SJCRH30 (cell line): ENCODE measurements at places on chromosomes 5 and 9.

GRCh38 chr9:35110327-35110761 lies 5.3 kb downstream of the ATOSB start:
- peak; percentile 31 for DNase-seq

DNA sequence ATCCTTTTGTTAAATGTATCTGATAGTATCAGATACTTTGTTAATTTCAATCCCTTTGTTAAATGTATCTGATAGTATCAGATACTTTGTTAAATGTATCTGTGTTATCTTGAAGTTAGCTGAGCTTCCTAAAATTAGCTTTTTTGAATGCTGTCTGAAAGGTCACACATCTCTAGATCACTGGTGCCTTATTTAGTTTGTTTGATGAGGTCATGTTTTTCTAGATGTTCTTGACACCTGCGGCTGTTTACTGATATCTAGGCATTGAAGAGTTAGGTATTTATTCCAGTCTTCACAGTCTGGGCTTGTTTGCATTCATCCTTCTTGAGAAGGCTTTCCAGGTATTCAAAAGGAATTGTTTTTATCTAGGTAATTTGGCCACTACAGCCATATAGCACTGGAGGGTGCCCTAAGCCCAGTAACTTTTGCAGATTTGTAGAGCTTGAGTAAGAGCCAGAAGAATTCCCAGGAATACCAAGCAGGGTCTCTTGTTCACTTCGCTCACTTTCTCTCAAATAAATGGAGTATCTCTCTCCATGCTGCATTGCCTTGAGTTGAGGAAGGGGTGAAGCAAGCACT lies 435.4 kb upstream of the GRAMD2B start:
- no peak for DNase-seq

DNA sequence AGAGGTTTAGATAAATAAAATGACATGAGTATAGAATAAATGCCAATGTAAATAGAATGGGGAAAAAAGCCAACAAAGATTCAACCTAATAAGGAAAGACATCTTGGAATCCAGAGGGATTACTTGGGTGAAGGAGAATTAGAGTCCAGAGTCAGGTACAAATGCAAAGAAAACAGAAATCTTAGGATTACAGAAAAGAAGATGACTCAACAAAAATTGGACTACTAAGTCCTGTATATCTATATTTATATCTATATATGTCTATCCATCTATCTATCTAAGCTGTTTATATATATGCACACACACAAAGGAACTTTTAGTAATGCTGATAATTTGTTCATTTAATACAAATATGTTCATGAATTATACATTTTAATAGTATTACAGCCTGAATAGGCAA lies 27.6 kb downstream of the FAM174A start:
- no peak for DNase-seq

GRCh38 chr5:37552770-37553719 lies 173.9 kb downstream of the WDR70 start:
- no peak for DNase-seq

- DNase-seq: no peak
These were observed 33.0 kb downstream of the SLC12A7 start for GRCh38 chr5:1078851-1079250.

DNA sequence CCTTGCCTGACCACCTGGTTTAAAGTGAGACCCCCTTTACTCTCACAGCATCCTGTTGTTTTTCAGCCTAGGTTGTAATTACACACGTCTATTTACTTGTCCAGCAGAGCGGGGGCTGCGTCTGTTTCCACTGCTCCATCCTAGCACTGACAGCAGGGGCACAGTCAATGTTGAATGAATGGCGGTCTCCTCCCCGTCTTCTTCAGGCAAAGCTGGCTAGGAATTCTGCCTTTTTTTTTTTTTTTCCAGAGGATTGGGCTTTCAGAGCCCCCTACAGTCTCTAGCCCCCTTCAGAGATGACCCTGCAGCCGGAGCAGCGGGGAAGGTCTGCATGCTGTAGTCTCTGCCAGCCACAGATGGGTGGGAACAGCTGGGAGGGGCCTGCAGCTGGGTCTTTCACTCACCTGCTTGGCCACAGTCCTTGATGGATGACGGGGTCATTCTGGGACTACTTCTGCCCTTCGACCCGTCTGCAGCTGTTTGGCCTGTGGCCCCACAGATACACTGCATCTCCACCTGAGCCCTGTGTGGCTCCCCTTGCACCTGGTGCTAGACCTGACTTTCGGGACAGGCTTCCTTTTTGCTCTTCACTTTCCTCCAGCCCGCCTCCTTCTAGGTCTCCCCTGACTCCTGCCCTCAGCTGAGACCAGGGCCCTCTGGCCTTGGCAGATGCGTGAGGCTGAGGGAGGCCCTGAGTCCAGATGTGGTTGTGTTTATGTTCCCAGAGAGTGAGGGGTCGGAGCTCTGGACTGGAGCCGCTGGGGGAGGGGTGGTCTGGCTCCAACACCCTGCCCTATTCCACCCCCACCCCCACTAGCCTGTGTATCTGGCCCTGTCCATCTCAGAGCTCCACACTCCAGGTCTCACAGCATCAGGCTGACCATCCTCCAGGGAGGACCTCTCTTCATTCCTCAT lies 8.0 kb downstream of the PITX1 start:
- peak; percentile 92 for DNase-seq

GRCh38 chr5:60207040-60207439 lies 313.5 kb upstream of the PDE4D start:
- no peak for DNase-seq

DNA sequence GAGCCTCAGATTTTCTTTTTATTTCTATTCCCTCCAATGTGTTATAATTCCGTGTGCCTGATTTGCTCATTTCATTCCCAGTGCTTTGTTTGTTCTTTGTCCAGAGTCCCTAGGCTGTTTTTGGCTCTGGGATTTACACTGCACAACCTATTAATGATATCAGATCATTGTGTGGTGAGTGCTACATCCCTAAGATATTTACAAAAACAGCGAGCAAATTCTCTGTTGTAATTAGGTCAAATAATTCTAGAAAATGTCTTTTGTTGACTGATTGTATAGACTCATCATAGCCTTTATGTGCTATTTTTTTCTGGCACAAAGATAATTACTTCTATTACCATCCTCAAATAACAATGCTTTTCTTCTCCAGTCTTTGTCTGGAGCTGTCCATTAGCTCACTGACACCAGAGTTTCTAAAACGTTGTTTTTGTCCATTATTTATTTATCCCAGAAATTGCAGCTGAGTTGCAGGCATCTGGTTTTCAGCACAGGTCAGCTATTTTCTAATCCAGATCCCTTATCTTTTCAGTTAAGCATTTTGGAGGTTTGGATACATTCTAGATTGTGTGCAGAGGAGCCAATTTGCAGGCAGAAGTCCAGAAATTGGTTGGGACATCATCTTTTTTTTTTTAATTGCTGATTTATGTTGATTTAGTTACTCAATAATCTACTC lies 379.9 kb upstream of the DMAC1 start:
- DNase-seq: no peak

DNA sequence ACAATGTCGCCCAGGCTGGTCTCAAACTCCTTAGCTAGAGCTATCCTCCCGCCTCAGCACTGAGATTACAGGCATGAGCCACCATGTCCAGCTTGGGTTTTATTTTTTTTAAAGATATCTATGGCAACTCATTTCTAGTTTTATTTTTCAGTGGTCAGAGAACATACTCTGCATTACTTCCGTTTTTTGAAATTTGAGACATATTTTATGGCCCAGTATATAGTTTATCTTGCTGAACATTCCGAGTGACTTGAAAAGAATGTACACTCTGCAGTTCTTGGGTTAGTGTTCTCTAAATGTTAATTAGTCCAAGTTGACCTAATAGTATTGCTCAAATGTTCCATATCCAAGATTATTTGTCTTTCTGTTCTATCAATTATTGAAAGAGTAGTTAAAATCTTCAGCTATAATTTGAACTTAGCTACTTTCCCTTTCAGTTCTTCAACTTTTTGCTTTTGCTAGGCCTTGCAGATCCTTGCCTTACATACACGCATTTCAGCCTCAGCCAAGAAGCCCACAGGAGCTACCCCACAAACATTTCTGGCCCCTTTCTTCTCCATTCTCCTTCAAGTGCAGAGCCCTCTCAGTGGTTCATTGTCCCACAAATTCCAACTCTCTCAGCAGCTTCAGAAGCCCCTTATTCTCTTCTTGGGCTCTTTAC lies 22.3 kb upstream of the SNAPC3 start:
- no peak for DNase-seq

- DNase-seq: no peak
These were observed 21.6 kb upstream of the CLPTM1L start for GRCh38 chr5:1366514-1366913.

GRCh38 chr5:164355267-164355830 lies 849.9 kb downstream of the MAT2B start:
- no peak for DNase-seq

GRCh38 chr9:102941868-102942267 lies 53.3 kb upstream of the CYLC2 start:
- no peak for DNase-seq

DNA sequence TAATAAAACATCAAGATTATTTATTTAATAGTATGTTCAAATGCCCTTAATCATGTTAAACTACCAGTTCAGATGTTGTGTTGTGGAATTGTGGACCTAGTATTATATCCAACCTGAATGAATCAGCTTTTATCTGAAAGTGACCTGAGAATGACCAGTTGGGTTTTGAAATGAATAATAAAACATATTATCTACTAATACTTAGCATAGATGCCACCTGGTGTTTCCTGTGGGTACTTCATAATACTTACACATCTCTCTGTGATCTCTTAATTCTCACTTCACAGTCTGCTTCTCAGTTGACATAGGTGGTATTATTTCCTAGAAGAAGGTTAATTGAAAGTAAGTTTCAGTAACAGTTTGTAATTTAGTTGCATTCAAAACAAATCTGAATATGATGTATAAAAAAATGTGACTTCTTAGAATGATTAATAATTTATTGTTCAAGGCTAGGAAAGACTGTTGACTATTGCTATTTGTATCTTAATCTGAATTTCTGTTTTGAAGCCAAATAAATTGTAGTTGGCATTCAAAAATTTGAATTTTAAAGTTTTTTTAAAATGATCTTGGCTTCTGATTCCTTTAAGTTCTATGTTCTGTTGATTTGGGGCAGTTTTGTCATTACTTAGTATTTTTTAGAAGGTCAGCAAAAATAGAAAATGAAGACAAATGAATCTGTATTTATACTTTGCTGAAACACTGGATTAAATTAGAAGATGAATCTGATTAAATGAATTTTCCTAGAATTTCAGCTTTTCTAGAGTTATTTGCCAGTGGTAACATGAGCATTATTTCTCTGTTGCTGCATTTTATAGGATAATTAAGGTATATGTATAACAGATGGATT lies 48.2 kb downstream of the KIF2A start:
- DNase-seq: no peak

DNA sequence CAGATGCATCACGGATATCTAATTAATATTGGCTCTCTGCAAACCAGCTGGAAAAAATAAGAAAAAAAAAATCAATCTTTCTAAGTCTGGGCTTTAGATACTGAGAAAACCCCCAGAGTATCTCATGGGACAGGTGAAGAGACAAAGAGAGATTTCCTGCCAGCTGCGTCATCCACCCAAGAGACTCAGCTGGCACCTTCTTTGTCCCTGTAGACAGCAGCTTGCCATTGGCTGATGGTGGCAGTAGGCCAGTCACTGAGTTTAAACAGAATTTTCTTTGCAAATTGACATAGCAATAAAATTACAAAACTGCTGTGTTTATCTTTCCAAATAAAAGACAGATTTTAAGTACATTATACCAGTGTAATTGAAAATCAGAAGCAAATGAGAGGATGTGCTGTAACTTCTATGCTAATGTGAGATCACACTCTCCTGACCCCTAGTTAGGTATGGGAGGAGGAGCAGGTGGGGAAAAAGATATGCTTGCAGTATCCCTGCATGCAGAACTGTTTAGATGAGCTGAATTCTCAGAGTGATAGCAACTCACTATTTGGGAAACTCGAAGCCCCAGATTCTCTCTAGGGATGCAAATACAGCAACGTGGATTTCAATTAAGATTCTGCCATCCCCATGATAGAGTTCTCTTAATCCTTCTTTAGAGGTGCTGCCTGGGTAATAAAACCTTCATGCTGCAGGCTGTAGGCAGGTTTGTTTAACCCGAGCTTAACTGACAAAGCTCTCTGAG lies 72.2 kb downstream of the NMUR2 start:
- DNase-seq: no peak

DNA sequence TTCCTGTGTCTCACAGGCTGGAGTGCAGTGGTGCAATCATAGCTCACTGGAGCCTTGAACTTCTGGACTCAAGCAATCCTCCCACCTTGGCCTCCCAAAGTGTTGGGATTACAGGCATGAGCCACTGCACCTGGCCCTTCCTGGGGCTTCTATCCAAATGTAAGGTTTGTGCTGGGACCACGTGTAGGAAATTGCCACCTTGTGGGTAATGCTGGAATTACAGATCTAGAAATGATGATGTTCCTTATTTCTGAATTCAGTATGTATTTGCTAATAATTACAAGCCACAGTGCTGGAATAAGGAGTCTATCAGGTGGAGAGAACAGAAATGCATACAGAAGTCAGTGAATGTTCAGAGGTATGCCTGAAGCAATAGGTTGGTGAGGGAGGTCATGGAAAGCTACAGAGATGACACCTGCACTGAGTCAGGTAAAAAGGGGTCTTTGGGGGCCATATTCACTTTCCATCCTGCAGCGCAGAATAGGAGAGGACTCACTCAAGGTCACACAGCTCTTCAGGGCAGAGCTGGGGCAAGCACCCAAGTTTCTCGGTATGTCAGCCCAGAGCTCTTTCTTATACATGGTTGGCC lies 8.8 kb upstream of the IGFBPL1 start:
- DNase-seq: no peak
